CD4-positive, alpha-beta memory T cell (primary cell): ENCODE measurements at places on chromosomes 1 and 21. TPM values are rescaled to one million over a fixed set of nuclear protein-coding genes. Genes with fewer than 3 reads are reported as not detected.

Gene DNAJC28
- 1.3 TPM for total RNA-seq

GRCh38 chr21:35721701-35722100 lies 338.6 kb downstream of the SETD4 start:
- no peak for DNase-seq
- H3K36me3 ChIP-seq, result no peaks in the 10 kb centered on the region
- H3K27me3 ChIP-seq, result peaks cover 6% of the 10 kb centered on the region
- no peak overlapping the region for H3K4me3 ChIP-seq
- H3K4me1 ChIP-seq, result no peaks in the 10 kb centered on the region
- H3K27ac ChIP-seq, result no peak overlapping the region

Gene ACTN2
- total RNA-seq, result not detected

GRCh38 chr1:116881879-116882520 lies 27.7 kb upstream of the PTGFRN start:
- no peak overlapping the region for H3K4me3 ChIP-seq
- H3K36me3 ChIP-seq, result no peaks in the 10 kb centered on the region
- no peak for DNase-seq
- no peak overlapping the region for H3K27ac ChIP-seq

Gene RNF186
- not detected for total RNA-seq

DNA sequence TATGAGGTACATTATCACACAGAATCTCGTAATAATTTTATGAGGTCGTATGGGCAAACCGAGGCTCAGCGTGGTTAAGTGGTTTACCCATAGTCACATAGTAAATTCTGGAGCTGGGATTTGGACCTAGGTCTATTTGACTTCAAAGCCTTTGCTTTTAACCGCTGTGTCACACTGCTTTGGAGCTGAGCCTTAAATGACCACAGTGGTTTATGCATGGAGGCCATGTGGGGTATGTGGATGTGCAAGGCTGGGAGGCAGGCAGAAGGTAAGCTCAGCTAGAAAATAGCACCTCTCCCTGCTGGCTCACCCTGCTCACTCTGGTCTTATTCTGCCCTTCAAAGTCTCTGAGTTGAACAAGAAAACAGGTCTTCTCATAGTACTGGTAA lies 269.5 kb downstream of the TRABD2B start:
- H3K4me1 ChIP-seq, result peaks cover 4% of the 10 kb centered on the region
- DNase-seq, result no peak
- no peak overlapping the region for H3K27ac ChIP-seq

Gene ARHGEF16
- total RNA-seq, result 0.20 TPM

DNA sequence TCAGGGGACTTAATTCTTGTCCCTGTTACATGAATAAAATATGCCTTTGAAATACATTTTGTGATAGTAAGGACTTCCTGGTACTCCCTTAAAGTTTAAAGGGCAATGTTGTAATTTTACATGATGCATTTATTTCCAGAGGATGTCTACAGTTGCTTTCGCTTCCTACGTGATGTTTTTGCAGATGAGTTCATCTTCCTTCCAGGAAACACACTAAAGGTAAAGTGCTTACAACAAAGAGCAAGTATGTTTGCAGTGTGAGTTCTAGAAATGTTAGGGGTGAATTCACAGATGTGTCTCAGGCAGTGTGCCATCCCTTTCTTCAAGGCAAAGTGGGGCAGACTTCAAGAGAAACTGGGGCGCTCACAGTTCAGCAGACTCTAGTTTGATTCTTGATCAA lies 31.2 kb downstream of the GNPAT start:
- H3K36me3 ChIP-seq, result peaks cover 38% of the 10 kb centered on the region
- no peaks in the 10 kb centered on the region for H3K4me1 ChIP-seq
- no peak overlapping the region for H3K27ac ChIP-seq

Gene FRRS1
- 0.33 TPM for total RNA-seq

Gene FCRL6
- total RNA-seq, result 0.41 TPM

Gene ATPAF1
- total RNA-seq, result 32.9 TPM

- H3K27ac ChIP-seq, result no peak overlapping the region
- no peaks in the 10 kb centered on the region for H3K27me3 ChIP-seq
- no peak overlapping the region for H3K4me3 ChIP-seq
- H3K4me1 ChIP-seq, result no peaks in the 10 kb centered on the region
- H3K36me3 ChIP-seq, result no peaks in the 10 kb centered on the region
These were observed 16.4 kb downstream of the TP73 start for GRCh38 chr1:3668585-3669300.

Gene LIN28A
- total RNA-seq, result not detected

Gene CFAP410
- total RNA-seq, result 51.7 TPM

DNA sequence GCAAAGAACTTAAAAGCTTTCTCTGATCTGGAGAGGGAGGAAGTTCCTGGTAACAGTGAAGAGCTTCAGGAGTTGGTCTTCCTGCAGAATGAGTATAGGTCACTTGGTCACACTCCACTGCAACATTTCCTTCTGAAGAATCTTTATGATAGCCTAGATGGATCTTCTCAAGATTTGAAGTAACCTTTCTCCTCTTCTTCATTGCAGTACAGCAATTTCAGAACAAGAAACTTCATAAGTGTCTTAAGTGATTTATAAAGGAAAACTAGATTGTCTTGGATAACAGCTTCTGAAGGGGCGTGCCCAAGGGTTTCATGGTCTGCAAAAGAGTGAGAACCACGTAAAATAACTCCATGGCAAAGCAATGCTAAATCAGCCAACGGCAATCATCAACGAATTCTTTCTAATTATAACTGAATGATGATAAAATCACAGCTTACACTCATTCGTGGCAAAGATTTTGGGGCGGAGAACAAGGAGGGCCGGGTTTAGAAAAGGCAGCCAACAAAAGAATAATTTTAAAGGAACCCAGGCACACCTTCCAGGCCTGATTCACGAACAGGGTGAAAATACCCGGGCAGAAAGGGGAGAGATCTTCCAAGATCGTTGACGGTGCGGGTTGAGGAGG lies 53.9 kb upstream of the ASPM start:
- H3K27ac ChIP-seq, result peak overlapping the region; percentile 91
- no peaks in the 10 kb centered on the region for H3K36me3 ChIP-seq
- peak overlapping the region; percentile 92 for H3K4me3 ChIP-seq

Gene DIO1
- not detected for total RNA-seq
